ENCODE measurements at places on chromosomes 1 and 21.

DNA sequence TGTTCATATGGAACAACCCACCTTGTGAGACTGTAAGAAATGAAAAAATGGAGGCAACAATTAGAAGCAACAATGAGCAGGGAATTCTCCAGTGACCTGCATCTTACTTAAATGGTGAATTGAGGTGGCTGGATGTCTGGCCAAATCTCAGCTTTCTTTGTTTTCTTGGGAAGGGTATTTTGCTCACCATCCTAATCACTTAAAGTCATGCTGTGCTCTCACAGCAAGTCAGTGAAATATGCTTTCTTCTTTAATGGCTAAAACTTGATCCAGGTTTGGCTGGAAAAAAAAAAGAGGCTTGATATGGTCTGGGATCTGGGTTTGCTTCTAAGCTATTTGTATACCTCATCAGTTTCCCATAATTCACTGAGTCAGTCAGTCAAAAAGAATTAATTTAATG, 124.8 kb downstream of the ESRRG start:
- DNase-seq = no peak

DNA sequence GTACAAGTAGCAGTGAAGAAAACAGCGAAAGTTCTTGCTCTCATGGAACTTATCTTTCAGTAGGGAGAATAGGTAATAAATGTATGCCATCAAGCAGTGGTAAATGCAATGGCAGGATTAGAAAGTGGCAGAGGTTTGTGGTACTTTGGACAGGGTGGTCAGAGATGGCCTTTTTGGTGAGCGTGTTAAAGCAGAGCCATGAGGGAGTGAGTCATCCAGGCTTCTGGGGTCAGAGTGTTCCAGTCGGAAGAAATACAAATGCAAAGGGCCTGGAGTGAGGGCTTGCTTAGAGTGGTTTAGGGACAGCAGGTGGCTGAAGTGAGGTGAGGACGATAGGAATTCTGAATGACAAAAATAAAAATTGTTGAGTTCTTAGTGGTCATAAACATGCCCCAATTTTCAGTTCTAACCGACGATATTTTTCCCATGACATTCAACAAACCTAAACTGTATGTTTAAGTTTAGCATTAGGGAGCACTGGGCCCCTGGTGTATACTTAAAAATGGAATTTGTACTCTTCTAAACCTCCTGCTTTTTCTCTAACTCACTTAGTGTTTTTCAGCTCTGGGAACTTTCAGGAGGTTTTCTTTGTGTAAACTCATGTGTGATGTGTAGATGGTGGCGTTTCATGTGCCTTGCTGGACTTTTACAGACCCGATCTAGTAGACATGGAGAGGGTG, 78.2 kb downstream of the MACF1 start:
- DNase-seq = no peak

GRCh38 chr1:67439277-67440029, 9.3 kb upstream of the SERBP1 start:
- no peak for DNase-seq

DNA sequence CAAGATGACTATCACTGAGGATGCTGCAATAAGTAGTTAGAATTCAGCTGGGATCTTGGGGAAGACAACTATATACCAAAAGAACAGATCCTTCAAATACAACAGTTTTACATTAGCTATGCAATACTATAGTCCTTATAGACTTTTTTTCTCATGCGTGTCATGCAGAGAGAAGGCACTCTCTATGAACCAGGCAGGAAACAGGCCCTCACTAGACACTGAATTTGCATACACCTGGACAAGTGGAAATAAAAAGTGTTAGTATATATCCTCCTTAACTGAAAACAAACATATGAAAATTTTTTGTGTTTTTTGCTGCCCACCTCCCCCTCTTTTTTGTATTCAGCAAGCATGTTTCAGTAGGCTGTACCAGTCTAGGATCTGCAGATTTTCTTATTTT, 29.9 kb downstream of the TMCO1 start:
- DNase-seq = no peak

DNA sequence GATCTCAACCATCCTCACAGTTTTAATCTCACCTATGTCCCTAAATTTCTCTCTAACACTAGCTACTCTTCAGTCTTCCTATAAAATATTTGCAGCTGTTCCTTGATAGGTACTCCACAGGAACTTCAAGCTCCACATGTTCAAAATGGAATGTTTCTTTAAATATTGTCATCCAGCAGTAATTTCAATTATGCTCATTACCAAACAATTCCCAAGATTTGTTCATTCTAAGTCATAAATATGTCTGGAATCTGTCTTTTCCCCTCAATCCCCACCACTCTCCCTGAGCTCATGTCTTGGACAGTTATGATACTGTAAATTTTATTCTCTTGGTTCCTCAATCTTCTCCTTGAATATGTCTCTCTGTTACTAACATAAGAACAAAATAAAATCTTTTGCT, 214.4 kb downstream of the NRIP1 start:
- DNase-seq = no peak

- DNase-seq = no peak
Observed at GRCh38 chr1:46581681-46582455, 22.2 kb downstream of the MKNK1 start.

- no peak for DNase-seq
Observed at GRCh38 chr1:4315202-4315601, 339.2 kb upstream of the AJAP1 start.
